CD4-positive, alpha-beta T cell treated with Interleukin-12 subunit alpha and Interleukin-12 subunit beta, for 1 hour (primary cell): ENCODE measurements at places on chromosomes 2 and 18.

DNA sequence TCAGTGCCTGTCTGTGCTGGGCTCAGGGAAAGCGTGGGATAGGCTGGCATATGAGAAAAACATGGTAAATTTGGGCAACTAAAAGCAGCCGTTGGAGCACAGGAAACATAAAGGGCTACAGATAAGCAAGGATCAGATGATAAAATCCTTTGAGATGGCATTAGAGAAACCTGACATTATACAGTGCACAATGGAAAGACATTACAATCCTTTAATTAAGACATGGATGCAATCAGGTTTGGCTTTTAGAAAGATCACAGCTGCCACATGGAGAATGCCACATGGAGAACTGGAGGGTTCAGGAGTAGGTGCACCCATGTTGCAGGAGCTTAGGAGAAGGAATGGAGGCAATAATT is 117.3 kb downstream of the CDC42EP3 start:
- no peak for DNase-seq

GRCh38 chr2:155689791-155690190 is 642.7 kb downstream of the NR4A2 start:
- DNase-seq, result no peak

DNA sequence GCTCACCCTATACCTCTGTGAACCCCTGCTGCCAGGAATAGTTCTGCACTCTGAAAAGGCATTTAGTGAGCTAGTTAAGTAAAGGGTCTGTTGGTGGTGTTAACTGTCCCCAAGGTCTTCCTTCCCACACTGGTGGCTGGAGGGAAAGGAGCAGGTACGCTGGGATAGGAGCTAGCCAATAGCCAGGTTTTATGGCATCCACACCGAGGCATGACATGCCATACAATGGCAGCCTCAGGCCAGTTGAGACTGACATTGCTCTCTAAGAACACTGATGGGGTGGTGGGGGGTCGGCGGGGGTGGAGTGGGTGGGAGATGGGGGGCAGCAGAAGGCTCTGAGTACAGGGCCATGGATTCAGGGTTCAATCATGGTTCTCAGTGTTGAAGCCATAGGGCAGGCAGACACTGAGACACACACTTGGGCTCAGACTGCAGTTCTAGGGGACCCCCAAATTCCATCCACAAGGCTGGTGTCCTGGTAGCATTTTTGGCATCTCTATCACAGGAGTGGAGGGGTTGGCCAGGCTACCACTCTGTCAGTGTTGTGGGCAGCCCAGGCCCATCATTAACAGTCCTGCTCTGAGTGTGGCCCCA is 136.0 kb downstream of the CTIF start:
- no peak for DNase-seq

GRCh38 chr2:202442882-202443281 is 66.8 kb downstream of the BMPR2 start:
- DNase-seq, result no peak
